Naive thymus-derived CD8-positive, alpha-beta T cell (primary cell): ENCODE measurements at places on chromosomes 7 and 10.
A peak's percentile ranks its signal among the peaks of the same experiment; 100 is the strongest.

DNA sequence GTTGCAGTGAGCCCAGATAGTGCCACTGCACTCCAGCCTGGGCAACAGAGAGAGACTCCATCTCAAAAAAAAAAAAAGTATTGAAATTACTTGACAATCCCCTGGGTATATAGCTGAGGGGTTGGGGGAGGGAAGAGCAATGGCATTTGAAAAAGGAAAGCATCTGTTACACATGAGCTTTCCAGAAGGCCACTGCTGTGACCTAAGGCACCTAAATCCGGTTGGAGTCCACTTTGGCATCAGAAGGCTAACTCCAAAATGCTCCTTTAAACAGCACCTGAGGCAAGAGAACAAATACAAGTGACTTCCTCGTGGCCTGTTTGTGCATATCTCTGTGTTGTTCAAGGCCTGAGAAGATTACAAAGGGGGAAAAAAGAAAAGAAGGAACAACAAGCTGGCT, 74.8 kb upstream of the PALS2 start:
- no peak for DNase-seq

DNA sequence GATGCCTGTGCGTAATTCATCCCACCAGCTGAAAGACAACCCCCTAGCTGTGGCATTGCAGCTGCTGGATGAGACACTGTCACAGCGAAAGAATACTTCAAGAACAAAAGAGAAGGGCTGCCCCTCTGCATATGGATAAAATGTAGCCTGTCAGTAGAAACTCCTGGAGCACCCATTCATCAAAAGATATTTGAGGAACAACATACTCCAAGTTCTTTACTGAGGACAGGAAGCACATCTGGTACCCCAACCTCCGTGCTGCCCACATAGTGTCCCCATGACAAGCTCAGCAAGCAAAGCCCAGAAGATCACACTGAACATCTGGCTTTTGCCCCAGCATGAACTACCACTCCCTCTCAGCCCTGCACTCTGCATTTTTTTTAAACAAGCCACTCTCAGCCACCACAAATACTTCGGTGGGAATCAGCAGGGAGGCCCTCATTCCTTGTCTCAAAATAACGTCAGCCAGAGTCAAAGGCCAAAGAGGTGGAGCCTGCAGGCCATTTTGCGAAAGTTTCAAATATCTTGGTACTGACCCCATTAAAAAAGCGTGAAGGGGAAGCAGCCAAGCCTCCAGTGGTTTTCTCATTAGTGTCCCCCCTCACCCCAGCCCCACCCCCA, 1.7 kb downstream of the CREB3L2 start:
- DNase-seq = no peak

DNA sequence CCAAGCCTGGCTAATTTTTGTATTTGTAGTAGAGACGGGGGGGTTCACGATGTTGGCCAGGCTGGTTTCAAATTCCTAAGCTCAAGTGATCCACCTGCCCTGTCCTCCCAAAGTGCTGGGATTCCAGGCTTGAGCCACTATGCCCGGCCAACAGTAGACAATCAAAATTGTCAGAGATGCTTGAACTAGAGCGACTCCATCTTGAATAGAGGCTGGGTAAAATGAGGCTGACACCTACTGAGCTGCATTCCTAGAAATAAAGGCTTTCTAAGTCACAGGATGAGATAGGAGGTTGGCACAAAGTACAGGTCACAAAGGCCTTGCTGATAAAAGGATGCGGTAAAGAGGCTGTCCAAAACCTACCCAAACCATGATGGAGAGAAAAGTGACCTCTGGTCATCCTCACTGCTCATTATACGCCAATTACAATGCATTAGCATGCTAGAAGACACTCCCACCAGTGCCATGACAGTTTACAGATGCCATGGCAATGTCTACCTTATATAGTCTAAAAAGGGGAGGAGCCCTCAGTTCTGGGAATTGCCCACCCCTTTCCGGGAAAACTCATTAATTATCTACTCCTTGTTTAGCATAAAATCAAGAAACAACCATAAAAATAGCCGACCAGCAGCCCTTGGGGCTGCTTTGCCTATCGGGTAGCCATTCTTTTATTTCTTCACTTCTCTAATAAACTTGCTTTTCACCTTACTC, 134.5 kb downstream of the BAMBI start:
- DNase-seq = no peak

DNA sequence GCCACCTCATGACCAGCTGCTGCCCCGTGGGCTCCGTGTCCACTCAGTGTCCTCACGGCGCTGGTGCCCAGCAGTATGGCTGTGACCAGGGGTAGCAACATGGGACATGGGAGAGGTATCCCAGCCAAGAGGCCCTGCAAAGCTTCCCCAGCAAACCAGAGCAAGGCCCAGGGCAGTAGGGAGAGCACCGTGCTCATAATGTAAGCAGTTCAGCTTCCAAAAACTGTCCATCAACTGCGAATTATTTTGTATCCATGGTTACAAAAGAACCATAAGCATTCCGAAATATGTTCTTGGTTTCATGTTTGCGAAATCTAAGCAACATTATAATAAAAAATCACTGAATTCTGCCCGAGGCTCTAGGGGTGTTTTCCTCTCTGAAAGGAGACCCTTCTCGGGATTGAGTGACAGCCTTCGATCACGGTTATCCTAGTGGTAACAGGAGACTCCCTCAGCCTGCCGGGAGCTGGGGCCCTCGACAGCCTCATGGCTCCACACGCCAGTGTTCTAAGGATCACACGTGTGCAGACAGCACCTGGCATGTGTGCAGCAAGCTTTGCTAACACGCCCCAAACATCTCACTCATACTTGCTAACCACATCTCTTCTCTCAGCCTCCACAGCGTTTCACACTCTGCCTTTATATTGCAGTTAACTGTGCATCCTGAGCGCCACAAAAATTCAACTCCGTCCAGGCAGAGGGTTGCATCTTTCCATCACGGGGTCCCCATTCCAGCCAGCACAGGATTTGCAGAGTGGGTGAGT, 117.6 kb downstream of the DIP2C start:
- no peak for DNase-seq

DNA sequence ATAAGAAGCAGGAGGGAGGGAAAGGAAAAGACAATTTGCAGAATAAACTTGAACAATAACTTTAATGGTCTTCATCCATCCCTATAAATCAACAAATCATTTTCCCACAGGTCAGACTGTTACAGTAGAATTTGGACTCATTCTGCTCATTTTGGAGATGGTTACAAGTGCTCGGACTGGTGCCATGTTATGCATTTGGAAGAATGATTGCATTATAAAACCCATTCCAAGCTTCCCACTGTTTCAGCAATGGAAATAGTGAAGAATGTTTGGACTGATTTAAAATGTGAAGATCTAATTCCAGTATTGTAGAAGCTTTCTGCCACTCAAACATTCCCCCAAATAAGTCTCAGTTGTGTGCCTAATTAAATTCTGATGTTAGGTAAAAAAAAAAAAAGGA, 99.7 kb upstream of the ZEB1 start:
- DNase-seq = no peak

GRCh38 chr7:99141334-99141733, 2.6 kb downstream of the SMURF1 start:
- DNase-seq = peak; percentile 64

- no peak for DNase-seq
Measured at GRCh38 chr7:66837007-66837406, 84.0 kb upstream of the TMEM248 start.

DNA sequence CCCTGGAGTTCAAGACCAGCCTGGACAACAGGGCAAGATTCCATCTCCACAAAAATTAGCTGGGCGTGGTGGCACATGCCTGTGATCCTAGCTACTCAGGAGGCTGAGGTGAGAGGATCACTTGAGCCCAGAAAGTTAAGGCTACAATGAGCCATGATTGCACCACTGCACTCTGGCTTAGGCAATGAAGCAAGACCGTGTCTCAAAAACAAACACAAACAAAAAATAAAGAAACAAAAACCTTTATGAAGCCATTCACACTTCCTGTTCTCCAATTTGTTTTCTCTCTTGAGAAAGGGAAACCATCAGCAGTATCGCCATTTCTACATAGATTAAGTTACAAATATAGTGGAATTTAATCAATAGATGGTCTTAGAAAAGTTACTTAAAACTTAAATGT, 19.8 kb downstream of the YME1L1 start:
- DNase-seq = no peak

DNA sequence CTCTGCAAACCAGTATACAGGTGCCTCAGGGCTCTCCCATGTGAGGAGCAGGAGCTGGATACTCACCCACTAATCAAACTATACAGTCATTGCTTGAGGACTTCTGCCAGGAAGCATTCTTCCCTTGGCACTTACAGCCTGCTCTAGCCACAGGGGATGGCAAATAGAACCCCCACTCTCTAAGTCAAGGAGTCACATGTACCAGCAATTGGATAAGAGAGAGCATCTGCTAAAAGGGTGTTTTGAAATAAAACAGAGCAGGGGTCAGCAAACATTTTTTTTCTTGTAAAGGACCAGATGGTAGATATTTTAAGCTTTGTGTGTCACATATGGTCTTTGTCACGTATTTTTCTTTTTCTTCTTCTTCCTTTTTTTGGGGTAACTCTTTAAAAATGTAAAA, 865.2 kb upstream of the GHITM start:
- DNase-seq = no peak

- no peak for DNase-seq
Measured at GRCh38 chr10:65787571-65787970, 1138.3 kb upstream of the LRRTM3 start.

- no peak for DNase-seq
Measured at GRCh38 chr10:7157091-7157490, 253.7 kb downstream of the SFMBT2 start.

GRCh38 chr7:90726120-90726519, 130.0 kb downstream of the CDK14 start:
- no peak for DNase-seq

- peak; percentile 89 for DNase-seq
Measured at GRCh38 chr10:114541081-114541796, 116.8 kb downstream of the ABLIM1 start.

- no peak for DNase-seq
Measured at GRCh38 chr7:748446-748845, 21.4 kb upstream of the PRKAR1B start.

DNA sequence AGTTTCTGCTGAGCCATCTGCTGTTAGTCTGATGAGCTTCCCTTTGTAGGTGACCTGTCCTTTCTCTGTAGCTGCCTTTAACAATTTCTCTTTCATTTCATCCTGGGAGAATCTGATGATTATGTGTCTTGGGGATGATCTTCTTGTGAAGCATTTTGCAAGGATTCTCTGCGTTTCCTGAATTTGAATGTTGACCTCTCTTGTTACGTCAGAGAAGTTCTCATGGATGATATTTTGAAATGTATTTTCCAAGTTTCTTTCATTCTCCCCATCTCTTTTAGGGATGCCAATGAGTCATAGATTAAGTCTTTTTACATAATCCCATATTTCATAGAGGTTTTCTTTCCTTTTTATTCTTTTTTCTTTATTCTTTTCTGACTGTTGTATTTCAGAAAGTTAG, 184.2 kb upstream of the BET1 start:
- DNase-seq = no peak

DNA sequence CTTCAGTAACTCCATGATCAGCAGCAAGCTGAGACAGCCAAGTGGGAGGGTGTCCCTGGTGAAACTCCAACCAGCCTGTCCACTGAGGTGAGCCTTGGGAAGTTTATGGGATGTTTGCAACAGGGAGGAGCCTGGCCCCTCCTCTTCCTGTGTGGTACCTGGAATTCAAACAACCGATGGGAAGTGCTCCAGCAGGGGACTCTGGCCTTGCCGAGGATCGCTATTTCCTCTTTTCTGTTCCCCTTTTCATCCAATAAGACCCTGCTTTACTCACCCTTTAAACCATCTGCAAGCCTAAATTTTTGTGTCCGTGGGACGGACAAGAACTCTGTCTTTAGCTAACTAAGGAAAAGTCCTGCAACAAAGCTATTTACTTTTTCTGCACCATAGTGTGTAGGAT, 491.1 kb upstream of the ZMIZ1 start:
- no peak for DNase-seq

DNA sequence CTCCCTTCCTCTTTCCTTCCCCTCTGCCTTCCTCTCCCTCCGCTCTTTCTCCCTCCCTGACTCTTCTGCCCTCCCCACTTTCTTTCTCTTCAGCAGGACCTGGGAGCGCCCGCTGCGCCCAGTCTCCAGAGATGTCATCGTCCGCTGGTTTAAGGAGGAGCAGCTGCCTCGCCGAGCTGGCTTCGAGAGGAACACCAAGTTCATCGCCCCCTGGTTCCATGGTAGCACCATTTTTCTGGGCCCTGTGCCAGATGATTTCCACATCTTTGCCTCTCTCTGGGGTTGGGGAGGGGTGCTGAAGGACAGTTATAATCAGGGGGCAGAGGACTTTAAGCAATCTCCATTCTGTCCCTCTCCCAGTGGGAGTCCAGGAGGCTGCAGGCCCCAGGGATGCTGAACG, 71.6 kb downstream of the SH2D4B start:
- DNase-seq = no peak

DNA sequence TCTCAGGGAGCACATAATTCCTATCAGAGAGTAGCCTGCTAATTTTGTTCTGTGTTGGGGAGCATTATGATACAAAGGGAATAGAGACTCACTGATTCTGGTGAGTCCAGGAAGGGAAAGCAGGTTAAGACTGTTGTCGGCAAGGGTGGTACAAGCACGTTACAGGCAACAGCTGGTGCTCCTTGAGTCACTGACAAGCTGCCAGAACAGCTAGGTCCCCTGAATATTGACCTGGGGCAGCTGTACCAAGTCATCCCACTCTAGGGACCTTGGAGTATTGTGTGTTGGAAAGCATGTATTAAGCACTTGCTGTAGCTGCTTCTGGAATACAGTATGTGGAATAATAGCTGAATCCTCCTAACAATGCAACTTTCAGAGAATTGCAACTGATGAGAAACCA, 37.0 kb upstream of the GLCCI1 start:
- DNase-seq = no peak

GRCh38 chr10:128861018-128861901, 605.8 kb upstream of the MGMT start:
- no peak for DNase-seq

DNA sequence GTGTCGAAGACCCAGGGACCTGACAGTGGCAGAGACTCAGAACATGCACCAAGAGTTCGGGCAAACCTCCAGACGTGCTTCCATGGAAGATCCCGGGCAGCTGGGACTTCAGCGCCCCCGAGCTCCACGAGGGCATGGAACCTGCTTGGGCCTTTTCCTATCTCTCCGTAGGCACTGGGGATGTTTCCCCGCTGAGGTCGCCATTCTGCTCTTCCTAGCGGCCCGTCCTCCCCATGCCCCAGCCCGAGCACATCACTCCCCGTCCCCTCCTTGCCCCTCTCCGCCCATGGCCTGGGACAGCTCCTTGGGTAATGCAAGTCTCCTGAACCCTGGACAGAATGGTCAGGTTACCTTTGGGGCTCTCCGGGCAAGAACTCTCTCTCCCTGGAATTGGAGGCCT, 32.3 kb upstream of the SHH start:
- no peak for DNase-seq

GRCh38 chr7:155533827-155534690, 12.3 kb downstream of the CNPY1 start:
- DNase-seq = no peak
